ENCODE measurements at places on chromosomes 16 and 17.

GRCh38 chr16:68636064-68636560 lies 9.0 kb upstream of the CDH3 start:
- no peak for DNase-seq

- no peak for DNase-seq
Observed at GRCh38 chr16:69012906-69013305, 92.5 kb upstream of the HAS3 start.

DNA sequence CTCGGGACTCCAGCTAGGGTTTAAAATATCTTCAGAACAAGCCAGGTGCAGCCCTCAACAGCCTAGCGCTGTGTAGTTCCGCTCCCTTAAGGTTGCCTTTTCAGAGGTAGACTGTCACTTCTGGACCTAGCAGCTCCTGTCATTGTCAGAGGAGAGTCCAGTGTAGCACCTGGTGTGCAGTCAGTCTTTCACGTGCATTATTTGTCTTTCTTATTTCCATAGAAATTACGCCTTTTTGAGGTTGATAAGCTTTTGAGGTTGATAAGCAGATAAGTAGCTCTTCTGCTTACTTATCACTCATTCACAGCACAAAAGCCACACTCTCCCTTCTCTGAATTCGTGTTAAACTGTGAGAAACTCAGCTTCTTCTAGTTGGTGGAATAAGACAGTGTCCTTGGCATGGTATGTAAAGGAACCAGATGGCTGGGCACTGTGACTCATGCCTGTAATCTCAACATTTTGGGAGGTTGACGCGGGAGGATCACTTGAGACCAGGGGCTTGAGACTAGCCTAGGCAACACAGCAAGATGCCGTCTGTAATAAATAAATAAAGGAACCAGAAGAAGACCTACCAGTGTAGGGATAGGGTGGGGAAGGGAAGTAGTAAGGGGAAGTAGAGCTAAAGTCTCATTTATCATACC lies 10.2 kb downstream of the EEF2K start:
- no peak for DNase-seq

- no peak for DNase-seq
Observed at GRCh38 chr16:27820646-27821345, 242.7 kb downstream of the GSG1L start.

DNA sequence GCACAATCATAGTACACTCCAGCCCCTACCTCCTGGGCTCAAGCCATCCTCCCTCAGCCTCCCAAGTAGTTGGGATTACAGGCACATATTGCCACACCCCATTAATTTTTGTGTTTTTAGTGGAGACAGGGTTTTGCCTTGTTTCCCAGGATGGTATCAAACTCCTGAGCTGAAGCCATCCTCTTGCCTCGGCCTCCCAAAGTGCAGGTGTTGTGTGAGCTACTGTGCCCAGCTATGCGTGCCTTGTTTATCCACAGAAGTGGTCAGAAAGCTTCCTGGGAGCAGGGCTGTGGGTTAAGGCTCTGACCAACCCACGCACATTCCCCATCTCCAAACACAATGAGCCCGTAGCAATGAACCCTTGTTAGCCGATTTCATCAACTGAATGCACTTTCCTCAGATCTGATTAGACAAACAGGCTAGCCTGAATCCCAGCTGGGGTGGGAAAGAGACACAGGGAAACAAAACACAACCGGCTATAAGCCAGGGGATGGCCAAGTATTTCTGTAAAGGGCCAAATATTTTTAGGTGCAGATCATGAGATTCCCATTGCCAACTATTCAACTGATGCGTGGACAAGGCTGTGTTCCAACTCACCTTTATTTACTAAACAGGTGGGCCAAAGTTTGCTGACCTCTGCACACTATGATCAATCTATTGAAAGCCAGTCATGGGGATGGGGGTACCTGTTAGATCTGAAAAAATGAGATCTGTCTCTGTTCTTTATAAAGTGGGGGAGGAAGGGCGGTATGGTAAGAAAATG lies 193.6 kb downstream of the CPPED1 start:
- DNase-seq, result no peak

DNA sequence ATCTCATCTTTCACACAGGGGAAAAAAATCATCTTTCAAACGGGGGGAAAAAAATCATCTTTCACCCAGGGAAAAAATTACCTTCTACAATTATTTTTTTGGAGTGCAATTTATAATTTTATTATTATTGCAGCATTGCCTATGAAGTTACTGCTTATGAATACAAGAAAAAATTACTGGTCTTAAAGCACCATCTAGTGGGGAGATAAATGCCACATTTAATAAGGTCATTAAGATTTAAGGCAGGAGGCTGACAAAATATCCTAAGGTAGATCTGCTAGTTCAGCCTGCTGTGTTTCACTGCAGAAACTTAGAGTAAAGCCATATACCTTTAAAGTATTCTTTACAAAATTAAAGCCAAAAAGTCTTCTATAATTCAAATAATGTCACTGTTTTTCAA lies 13.7 kb downstream of the SHCBP1 start:
- DNase-seq, result no peak

- DNase-seq, result no peak
Observed at GRCh38 chr17:17907469-17907868, 64.7 kb downstream of the TOM1L2 start.

- DNase-seq, result no peak
Observed at GRCh38 chr17:42678951-42679491, 2.2 kb upstream of the PLEKHH3 start.

DNA sequence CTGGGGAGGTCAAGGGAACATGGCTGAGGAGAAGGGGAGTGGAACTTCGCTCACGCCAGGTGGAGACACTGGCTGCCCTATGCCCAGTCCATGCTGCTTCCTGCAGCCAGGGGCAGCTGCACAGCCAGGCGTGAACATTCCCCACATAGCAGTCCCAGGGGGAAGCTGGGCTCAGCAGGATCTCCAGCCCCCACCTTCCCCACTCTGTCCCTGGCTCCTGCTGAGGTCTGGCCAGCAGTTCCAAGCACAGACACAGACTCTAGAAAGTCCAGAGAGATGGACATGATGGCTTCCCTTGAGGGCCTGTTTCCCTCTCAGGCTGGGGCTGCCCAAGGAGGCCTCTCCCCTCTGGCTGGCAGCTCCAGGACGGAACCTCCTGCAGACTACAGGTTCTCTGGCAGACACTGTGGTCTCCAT lies 9.3 kb downstream of the JUP start:
- no peak for DNase-seq

DNA sequence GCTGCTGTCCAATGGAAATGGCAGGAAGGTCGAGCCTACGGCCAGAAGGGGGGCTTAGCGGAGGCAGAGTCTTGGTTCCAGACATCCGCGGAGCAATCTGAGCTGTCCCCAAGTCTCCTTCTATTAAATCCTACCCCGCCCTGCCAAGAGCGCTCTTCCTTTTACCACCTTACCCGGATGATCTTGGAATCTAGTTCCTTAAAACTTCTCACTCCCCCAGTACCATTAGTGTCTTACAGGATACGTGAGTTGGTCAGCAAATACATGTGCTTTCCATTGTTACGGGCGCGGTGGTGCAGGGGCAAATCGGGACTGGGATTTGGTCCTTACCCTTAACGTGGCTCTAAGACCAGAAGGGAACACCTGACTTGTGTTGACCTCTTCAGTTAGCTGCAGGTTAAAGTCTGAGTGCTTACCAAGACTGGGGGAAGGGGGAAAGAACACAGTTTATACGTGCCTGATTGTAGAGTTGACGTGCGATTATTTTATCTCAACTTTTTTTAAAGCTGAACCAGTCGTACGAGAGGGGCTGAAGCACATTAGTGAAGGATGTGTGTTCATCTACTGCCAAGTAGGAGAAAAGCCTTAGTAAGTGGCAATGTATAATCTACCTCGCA lies 495 bp downstream of the TXNDC17 start:
- no peak for DNase-seq

DNA sequence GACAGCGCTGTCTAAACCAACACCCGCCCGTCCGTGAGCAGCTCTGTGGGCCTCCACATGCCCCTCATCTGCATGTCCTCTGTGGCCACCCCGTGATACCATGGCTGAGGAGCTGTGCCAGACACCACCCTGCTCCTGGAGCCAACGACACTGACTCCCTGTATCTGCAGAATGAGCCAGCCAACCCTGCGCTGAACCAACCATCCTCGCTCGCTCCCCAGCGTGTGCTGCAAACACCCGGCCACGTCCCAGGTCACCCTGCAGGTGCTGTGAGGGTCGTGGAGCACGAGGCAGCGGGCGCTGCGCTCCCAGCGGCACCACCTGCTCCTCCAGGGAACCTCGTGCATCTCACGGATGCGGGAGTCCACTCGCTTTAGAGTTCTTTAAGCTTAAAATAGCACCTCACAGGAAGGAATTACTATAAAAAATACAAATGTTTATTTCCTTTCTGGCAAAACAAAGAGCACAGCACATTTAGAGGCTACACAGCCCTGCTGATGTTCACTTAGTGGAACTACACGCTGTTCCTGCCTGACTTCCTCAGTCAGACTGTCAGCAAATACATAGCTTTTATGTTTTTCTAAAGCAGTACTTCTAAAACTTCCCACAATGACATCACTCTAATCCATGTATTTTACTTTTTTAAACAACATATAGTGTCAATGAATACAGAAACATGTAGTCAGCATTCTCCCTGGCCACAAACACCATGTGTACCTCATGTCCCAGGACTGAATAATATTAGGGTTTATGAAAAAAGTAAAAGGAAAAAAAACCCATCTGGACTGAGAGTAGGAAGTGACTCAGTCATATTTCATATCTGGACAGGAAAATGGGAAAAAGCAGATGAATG lies 43.5 kb downstream of the MAP1LC3B start:
- no peak for DNase-seq

- no peak for DNase-seq
Observed at GRCh38 chr17:48592577-48592976, 1.0 kb downstream of the HOXB5 start.

DNA sequence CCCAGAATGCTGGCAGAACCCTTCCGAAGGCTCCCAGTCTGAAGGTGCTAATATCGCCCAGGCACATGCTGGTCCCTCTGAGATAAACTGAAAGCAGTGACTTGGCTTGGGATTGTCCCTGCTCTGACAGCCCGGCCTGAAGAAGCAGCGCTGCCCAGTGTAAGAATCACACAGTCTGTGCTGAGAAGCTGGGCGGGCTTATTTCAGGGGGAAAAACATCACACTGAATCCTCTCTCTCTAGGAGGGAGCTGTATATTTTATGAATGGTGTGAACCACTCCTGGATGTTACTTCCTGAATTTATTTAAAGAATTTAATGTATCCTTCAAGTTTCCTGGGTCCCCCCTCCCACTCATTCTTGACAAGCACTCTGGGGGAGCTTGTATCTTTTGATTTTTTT lies 36.3 kb downstream of the GAS7 start:
- no peak for DNase-seq

GRCh38 chr16:87945351-87946042 lies 5.7 kb upstream of the BANP start:
- peak; percentile 85 for DNase-seq

DNA sequence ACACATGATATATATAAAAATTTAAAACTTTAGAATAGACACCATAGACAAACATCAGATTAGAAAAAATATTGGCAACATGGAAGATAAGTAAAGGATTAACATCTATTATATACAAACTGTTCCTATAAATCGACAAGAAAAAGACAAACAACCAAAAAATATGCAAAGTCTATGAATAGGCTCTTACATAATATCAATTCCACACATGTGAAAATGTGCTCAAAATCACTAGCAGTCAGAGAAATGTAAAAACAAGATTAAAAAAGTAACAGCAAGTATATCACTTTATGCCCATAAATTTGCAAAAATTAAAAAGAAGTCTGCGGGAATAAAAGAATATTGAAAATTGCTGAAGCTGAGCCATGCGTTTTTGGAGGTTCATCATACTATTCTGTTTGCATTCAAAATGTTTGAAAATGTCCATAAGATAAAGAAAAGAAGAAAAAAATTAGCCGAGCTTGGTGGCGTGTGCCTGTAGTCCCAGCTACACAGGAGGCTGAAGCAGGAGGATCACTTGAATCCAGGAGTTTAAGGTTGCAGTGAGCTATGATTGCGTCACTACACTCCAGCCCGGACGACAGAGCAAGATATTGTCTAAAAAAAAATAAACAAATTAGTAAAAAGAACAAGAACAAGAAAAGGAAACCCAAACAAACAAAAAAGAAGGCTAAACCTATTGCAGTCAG lies 11.2 kb upstream of the ERN2 start:
- no peak for DNase-seq

GRCh38 chr17:80889231-80890195 lies 102.1 kb upstream of the CHMP6 start:
- DNase-seq, result no peak

- no peak for DNase-seq
Observed at GRCh38 chr17:38561416-38562214, 44.1 kb downstream of the SRCIN1 start.

- DNase-seq, result no peak
Observed at GRCh38 chr17:50681263-50682200, 26.2 kb downstream of the ANKRD40 start.

DNA sequence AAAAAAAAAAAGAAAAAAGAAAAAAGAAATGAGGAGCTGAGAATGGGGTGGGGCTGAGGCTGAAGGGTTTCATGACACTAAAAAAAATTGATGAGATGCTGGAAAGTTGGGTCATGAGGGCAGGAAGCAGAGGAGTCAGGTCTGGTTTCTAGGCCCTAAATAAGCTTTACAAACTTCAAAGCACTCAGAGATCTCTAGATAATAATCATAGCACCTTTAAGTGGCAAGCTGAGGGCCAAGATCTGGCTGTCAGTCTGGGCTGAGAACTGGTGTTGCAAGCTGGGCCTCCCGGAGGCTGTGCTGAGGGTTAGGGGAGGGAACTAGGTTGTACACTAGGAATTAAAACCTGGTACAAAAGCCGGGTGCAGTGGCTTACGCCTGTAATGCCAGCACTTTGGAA lies 6.4 kb downstream of the ZNF764 start:
- no peak for DNase-seq

GRCh38 chr17:4751932-4752331 lies 12.2 kb upstream of the CXCL16 start:
- DNase-seq, result no peak

GRCh38 chr17:60188759-60189158 lies 39.0 kb downstream of the CA4 start:
- DNase-seq, result no peak

DNA sequence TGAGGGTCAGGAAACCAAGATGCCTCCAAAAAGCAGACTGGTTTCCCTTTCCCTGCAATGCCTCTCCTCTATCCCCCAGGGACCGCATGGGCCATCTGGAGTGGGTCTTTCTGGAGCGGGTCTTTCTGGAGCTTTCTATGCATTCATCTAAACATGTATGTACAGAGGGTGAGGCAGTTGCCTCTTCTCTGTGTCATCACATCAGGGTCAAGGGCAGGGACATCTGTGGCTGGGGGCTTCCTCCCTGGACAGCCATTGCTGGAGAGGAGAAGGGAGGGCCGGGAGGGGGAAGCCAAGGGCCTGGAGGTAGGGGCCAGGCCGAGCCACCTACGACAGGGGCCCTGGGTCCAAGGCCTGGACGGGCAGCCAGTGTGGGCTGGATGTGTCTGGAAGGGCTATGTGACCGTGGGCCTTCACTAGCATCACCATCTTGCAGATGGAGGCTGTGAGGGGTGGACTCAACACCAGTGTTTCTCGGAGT lies 840 bp downstream of the ADCY7 start:
- no peak for DNase-seq

GRCh38 chr17:79089720-79090442 lies 15.3 kb downstream of the ENGASE start:
- no peak for DNase-seq

Data from NCI-H1417 treated with DMSO at 0.1 percent for 48 hours (cell line).